T-helper 2 cell (primary cell): ENCODE measurements at places on chromosomes 16 and 17.

DNA sequence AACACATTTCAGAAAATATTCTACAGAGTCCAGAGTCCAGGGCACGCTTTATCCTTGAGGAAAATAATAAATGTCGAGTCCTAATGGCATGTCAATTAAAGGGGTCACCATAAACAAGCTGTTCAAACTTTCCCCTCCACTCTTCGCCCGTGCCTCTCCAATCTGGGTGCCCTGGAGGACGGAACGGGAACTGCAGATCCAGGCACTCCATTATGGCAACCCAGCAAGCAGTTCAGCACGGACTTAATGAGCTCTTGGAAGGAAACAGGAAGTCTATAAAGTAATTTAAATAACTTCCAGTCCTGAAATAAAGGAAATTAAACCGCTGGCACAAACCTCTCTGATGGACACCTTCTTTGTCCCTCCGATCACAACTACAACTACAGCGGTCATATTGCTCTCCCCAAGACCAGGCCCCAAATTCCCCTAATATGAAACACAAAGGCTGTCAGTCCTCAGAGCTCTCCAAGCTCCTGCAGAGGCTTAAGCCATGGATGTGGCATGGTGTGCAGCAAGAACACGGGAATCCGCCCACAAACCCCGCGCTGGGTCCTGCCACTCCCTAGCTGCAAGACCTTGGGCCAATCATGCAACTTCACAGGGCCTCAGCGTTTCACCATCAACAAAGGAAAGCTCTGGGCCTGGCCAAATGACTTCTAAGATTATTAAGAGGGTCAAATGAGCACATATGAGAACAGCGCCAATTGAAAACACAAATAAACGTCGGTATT is 52.6 kb downstream of the ZFHX3 start:
- DNase-seq: no peak

DNA sequence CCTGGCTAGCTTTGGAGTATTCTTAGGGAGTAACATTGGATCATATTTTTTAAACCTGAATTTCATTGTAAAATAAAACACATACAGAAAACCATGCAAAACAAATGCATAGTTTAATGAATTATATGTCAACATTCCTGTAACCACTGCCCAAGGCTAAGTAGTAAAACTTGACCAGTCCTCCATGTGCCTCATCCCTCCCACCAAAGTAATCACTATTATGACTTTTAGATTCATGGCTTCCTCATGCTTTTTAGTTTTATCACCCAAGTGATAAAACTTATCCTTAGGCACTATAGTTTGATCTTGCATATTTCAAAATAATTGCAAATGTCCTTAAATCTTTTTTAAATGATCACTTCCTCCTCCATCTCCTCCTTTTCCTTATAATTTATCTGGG is 20.4 kb downstream of the PRKCA start:
- DNase-seq: no peak

DNA sequence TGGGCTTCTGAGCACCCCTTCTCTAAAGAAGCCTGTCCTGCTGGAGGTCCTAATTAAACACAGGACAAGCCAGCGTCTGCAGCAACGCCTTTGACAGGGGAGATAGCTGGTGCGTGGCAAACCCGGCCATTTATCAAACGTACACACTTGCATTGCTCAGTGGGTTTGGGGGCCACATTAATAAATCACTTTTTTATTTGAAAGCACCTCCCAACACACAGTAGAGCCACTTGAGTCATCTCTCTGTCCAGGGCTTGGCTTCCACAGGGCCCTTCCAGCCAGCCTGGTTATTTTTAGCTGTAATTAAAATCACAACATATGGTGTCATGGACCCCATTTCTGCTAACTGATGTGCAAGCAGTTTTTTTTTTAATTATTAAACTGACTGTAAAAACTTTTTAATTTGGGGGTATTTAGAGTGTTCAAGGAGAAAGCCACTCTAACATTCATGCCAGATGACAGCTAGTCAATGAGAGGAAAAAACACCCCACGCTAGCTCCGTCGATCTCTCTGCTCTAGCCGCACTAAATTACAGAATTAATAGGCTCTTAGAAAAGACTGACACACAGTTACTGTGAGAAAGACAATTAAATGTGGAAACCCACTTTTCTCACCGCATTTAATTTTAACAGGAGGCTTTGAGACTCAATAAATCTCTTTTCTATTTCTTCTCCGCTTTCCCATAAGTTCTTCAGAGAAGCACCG is 201.0 kb upstream of the WSCD1 start:
- DNase-seq: no peak

DNA sequence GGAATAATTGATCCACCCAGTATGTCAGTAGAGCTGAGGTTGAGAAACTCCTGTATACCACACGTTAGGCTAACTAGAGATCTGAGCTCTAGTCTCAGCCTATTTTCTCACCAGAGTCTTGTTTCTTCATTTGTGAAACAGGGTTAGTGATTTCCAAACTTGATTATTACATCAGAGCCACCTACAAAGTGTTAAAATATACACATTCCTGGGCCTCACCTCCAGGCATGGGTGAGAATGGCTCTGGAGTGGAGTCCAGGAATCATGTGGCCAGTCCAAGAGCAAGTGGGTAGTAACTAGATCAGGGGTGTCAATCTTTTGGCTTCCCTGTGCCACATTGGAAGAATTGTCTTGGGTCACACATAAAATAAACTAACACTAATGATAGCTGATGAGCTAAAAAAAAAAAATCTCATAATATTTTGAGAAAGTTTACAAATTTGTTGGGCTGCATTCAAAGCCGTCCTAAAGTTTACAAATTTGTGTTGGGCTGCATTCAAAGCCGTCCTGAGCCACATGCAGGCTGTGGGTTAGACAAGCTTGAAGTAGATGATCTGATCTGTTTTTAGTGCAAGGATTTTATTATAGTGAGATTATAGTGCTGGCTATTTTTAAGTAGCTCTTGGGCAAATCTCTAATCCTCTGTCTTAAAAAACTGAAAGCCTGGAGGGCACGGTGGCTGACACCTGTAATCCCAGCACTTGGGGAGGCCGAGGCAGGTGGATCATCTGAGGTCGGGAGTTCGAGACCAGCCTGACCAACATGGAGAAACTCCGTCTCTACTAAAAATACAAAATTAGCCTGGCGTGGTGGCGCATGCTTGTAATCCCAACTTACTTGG is 20.4 kb downstream of the PRCD start:
- DNase-seq: no peak
